DMS79 treated with DMSO at 0.1 percent for 48 hours (cell line): ENCODE measurements at places on chromosomes 3 and 15.
A peak's percentile ranks its signal among the peaks of the same experiment; 100 is the strongest.

DNA sequence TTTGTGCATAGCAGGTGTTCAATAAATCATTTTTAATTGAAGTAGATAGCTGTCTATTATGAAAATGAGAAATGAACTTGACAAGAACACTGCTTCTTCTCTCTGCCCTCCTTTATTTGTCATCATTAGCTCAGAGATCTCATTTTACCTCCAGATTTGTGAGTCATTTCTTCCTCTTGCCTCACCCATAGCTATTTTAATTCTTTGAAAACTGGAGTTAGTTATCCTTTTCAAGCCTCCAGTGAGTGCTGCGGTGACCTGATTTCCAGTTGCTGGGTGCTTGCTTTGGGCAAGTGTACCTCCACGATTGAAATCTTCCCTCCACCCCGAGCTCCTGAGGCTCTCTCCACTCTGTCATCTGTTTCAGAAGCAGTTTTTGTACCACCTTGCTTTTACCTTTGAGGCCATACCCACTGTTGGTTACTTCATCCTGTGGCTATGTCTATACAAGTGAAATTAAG, 114.6 kb downstream of the NFKBIZ start:
- DNase-seq: no peak

DNA sequence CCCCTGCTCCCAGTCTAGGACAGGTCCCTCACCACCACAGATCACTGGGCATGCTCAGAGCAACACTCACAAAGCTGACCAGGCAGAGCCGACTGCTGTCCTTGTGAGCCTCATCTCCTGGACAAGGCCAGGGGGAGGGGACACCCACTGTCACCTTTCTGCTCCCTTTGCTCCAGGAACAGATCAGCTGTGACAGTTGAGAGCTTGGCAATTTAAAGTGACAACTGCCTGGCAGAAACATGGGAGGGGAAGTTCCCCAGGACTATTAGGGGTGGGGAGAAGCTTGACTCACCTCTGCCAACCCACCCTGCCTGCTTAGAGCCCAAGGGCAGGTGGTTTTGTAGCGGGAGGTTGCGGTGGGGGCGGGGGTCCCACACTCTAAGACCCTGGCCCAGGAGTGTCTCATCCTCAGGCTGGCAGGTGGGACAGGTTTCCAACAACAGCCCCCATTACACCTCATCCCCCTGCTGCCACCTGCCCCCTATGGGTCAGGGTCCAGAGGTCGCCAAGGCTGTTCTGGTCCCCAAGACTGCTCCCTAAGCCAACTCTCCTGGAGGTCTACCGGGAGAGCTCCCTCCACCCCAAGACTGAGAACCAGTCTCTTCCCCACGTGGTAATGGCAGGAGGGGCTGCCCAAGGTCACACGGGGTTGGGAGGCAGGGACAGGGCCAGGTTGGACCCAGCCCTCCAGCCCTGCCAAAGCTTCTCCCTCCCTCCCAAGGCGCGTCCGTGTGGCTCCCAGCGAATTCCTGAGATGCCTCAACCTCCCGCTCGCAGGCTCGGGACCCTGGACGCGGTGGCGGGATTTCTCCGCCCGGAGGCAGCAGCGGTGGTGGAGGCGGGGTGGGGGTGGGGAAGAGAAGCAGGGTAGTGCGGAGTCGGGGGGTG, 80.4 kb downstream of the IQSEC1 start:
- DNase-seq: no peak

- no peak for DNase-seq
These were observed 114.8 kb downstream of the IL12A start for GRCh38 chr3:160103397-160103796.

DNA sequence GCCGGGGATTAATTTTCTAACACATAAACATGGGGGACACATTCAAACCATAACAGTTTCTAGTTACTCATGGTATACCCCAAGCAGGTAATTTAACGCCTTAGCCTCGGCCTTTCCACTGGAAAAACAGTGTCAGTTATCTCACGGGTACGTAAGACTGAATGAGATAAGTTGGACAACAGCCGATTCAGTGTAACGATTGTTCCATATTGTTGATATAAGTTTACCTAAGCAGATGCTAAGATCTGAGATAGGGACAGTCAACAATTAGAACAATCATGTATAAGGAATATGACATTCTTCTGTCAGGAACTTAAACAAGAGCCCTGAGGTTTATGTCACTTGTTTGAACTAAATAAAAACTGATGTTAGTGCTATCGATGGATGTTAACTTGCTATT, 130.8 kb downstream of the GHSR start:
- no peak for DNase-seq

DNA sequence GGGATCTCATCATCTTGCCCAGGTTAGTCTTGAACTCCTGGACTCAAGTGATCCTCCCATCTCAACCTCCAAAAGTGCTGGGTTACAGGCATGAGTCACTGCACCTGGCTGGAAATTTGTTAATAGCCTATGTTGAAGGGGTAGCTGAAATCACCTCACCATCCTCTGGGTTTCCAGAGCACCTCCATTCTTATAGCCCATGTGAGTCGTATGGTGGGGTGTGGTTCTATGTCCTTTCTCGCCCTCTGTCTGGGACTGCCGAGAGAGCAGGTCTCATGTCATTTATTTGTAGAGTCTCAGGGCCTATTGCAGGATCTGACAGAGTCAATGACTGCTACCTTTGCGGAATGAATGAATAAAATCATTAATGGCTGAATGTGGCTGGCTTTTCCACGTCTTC, 20.9 kb downstream of the CEMIP start:
- DNase-seq: no peak

DNA sequence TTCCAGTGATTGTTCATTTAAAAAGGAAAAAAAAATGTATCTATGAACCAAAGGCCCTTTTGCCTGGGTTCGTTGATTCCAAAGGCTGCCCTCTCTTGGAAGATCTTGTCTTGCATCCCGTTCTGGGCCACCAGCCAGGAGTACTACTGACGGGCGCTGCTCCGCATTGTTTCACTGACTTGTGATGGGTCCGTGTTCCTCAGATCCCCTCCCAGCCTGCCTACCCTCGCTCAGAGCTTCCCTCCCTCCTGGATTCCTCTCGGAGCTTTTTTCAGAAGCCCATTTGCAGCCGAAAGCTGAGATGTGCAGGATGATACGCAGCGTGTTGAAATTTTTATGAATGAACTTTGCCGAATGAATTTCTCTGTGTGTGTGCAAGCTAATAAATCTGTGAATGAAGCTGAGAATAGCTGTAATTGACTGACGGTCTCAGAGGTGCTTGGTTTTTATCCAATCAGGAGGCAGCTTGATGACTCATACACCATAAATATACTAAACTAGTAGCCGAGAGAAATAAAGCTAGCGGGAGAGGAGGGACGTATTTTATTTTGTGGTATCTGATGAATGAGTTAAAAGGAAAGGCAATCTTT, at the start of gene SHC4:
Gene SHC4 (minus strand): TSS at position 396 of the 590 bp plus-strand sequence. CDS start 904 bp downstream, outside the sequence.
- peak; percentile 14 for DNase-seq

DNA sequence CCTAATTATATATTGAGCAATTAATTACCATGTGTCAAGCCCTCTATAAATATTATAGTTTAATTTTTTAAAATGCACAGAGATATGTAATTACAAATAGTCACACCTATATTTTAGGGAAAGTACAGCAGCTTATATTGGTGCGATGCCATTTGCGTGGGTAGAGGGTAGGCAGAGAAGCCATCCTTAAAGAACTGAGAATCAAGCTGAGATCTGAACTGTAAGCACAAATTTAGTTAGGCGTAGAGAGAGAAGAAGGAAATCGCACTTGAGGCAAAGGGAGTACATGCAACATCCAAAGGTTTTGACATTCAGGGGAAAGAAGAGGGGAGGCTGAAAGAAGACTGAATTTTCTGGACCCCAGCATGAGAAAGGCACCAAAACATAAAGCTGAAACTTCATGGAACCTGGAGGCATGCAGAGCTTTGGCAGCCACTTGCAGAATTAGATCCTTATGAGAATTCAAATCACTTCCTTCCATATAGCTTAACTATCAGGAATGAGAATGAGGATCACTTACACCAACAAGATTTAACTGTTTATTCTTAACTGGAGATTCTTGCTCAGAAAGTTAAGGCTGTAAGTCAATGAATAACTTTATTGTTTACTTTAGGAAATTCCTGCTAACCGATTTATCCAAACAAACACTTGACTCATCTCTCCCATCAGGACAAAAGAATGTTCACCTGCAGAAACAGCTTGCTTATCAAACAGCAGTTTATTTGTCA, 114.3 kb downstream of the TGFBR2 start:
- DNase-seq: no peak

DNA sequence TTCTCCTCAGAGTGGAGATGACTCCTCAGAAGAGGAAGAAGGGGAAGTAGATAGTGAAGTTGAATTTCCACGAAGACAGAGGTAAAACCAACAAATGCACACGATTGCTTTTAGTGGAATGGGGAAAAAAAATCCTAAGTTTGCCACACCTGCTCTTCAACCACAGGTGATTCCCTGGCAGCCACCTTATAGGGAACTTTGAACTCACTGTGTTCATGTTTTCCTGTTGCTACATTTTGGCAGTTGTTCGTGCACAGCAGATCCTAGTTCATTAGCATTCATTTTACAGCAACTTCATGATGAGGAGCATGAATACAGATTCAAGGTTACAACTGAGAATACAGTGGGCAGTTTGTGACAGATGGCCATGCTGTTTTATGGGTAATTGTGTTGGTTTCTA, 21.5 kb downstream of the TMEM41A start:
- DNase-seq: no peak

DNA sequence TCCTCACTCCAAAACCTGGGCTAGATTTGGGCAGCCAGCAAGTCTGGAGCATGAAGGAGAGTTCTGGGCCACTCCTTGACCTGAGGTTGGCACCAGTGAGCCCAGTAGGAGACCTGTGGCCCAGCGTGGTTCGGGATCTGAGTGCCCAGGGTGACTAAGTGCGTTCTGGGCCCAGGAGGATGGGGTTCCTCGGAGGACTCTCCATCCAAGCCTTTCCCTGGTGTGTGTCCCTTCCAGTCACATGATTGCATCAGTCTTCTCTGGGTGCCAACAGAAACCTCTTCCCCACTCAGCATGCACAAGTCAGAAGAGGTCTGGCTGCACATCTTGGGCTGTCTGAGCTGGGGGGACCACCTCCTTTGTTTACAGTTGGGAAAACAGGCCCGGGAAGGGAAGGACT, 14.9 kb downstream of the TMEM43 start:
- no peak for DNase-seq

DNA sequence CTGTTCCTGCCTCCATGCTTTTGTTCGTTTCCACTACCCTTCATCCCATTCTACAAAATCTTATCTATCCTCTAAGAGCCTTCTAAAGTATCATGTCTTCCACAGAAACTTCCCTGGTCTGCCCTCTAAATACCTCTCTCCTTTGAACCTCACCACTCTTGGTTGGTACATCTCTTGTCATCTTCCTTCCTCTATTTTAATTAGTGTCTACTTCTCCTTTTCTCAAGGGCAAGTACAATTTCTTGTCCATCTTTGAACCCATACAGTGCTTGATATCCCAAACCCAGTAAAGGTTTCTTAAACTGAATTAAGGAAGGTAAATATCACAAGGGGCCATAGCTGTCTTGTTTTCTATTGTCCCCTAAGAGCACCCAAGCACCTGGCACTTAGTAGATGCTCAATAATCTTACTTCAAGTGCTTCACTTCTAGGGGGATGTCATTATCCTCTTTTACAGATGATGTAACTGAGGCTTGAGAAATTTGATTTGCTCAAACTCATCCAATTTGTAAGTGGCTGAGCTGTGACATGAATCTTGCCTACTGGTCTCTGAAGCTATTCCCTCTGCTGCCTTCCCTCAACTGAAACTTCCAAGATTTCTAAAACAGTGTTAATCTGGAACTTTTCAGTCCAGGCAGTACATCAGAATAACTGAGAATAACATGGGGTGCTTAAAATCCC, 2.6 kb upstream of the DAPK2 start:
- no peak for DNase-seq

DNA sequence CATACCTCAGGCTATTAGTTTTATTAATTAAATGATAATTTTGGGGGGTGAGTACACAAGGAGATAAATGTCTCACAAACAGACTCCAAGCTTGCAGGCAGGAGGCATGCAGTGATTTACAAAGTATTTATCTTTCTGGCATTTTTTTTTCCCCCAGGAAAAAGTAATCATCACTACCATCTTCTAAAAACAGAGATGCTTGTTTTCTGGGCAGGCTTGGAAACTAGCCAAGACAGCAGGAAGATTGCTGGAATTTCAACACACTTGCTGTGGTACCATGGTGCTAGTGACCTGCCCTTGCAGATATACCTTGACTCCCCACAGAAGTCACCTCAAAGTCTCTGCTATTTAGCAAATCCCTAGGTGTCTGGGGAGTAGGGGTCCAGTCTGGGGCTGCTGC, 732.8 kb upstream of the CFAP20DC start:
- DNase-seq: no peak

- no peak for DNase-seq
These were observed 107.6 kb downstream of the IMPG2 start for GRCh38 chr3:101212730-101213129.

DNA sequence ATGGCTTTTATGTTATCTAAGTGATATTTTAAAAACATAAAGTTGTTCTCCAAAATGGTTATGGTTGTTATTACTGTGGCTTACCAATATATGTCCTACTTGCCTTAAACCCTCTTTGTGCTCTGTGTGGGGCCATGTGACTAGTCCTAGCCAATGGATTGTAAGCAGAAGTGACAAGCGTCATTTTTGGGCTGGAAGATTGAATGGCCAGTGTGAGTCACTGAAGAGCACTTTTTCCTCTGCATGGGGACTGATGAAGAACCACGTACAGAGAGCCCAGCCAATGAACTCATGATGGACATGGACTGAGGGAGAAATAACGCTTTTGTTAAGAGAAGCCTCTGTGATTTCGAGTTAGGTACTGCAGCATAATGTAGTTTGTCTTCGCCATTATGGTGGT, 332.7 kb downstream of the EDEM1 start:
- no peak for DNase-seq

DNA sequence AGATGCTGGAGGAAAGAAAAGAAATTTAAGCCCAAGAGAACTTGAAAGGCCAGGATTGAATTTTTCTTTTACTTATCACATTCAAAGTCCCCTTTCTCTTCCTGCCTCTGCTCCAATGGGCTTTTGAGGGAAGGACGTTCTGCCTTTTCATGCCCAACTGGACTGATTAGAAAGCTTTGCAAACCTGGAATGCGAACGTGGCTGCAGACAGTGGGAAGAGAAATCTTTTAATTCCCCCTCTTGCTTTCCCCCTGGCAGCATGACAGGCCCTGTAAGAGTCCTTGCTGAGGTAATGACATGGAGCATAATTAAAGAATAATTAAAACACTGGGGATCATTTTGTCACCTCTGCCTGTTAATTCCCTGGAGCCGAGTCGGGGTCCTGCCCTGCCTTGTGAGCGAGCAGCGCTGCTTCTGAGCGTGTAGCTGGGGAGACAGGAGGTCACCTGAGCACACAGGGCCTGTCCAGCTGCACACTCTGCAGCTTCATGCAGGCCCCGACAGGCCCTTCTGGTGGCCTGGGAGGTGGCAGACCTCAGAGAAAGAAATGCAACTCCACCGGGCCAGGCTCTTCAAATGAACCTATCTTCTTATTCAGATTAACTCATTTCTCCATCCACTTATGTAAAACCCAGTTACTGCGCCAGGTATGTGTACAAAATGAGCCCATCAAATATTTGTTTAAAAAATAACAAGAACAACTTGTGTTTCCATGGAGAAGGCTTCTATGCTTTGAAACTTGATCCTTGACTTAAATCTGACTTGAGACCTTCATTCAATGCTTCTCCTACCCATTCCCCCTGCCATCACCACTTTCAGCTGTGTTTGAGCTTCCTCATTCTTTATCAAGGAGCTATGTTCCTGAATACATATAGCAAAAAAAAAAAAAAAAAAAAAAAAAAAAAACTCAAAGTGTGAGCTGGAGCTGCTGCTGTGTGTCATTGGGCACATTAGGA, 628.2 kb upstream of the CFAP20DC start:
- peak; percentile 35 for DNase-seq

- DNase-seq: peak; percentile 55
These were observed 875 bp upstream of the NT5DC2 start for GRCh38 chr3:52534281-52535183.
